Choroid plexus epithelial cell (primary cell): ENCODE measurements at places on chromosomes 7 and 10.

DNA sequence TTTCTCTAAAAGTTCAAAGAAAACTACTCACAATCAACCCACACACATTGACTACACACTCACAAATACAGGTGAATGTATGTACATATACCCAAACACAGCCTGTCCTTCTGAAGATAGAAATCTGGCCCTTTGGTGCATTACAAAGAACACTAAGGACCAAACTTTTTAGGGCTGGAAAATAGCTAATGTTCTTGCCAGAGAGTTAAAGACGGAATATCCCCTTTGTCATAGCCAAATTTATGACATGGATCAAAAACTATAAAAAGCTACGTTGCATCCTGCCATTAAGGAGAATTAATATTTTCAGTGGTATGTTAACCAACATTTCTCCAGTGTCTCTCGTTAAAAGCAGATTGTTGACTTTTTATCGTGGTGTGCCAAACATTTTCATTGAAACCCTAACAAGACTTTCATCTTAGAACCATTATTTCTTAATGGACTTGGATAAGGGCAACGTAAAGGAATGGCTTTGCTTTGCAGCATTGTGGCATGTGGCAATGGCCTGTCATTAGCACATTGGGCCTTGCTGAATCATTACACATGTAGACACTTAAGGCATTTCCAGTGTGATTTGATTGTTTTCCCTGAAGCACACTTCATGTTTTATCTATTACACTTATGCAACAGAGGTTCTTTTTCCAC lies 150.9 kb upstream of the MEOX2 start:
- DNase-seq: no peak

GRCh38 chr7:84091318-84091717 lies 103.3 kb downstream of the SEMA3A start:
- no peak for DNase-seq

GRCh38 chr7:2444476-2444875 lies 31.7 kb downstream of the GRIFIN start:
- peak; percentile 81 for DNase-seq

- DNase-seq: no peak
Observed at GRCh38 chr10:57222129-57222528, 861.1 kb upstream of the ZWINT start.

GRCh38 chr10:122172361-122173008 lies 98.6 kb upstream of the BTBD16 start:
- no peak for DNase-seq

- DNase-seq: no peak
Observed at GRCh38 chr10:70923696-70924095, 35.3 kb upstream of the PCBD1 start.

- peak; percentile 51 for DNase-seq
Observed at GRCh38 chr10:44465401-44466115, 80.7 kb upstream of the CXCL12 start.

DNA sequence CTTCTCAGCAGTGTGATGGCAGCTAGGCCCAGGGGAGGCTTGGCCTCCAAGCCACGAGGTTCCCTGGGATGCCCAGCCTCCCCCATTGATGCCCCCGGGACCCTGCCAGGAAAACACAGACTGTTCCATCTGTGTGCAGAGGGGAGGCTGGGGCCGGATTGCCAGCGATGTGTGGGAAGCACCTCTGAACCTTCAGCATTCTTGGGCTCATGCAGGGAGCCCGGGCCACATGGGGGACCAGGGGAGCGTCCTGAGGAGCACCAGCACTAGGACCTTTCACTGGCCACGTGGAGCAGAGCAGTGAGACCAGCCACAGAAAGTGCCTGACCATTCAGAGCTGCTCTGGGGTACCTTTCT lies 2.6 kb downstream of the IMPDH1 start:
- DNase-seq: peak; percentile 17

GRCh38 chr10:20596065-20596755 lies 300.9 kb downstream of the NEBL start:
- DNase-seq: peak; percentile 61

- DNase-seq: peak; percentile 81
Observed at GRCh38 chr10:128047991-128048818, 78.0 kb downstream of the MKI67 start.

DNA sequence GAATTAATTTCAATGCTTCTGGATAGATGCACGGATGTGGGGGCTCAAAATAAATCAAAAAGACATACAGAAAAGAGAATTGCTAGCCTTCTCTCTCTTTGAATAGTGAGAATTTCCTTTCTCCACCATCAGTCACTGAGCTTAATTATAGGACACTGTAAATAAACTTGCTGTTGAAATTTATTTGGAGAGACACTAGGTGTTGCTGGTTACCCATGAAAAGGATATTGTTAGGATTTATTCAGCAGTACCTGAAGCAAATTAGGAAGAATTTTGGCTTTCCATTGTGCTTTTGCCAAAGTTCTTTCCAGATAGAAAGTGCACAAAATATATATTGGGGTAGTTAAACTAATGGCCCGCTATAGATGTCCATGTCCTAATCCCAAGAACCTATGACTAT lies 27.6 kb downstream of the GCC1 start:
- peak; percentile 13 for DNase-seq

- DNase-seq: no peak
Observed at GRCh38 chr7:80932536-80932935, 13.7 kb upstream of the SEMA3C start.

DNA sequence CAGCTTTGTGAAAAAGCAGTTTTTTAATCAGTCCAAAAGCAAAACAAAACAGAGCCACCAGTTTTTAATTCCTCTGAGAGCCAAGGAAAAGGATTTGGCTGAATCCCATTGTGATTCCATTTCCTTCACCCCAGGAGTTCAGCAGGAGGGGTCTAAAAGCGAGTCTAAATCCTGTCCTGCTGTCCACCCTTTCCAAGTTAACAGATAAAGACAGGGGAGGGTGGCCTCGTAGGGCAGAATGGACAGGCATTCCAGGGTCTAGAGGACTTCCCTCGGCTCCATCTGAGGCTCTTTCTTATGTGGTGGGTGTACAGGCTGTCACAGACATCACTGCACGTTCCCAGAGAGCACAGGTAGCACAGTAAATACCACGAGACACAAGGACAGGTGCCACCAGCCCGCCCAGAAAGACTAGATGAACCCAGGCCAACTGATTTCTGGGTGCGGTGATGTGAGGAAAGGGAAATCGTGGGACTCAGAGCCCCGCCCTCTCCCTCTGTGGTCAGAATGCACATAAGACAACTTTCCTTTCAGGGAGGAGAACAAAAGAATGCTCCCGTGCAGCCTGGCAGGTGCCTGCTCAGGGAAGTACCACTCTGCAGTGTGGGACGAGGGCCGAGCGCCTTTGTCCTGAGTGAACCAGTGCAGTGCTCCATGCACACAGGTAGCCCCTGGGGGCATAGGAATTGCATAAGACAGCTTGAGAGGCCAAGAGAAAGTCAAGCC lies 119.7 kb downstream of the ABLIM1 start:
- no peak for DNase-seq

GRCh38 chr10:131706952-131707351 lies 193.9 kb upstream of the PPP2R2D start:
- DNase-seq: no peak

- DNase-seq: no peak
Observed at GRCh38 chr10:124864421-124865193, 63.0 kb downstream of the ABRAXAS2 start.

GRCh38 chr7:105118612-105119600 lies 104.9 kb downstream of the KMT2E start:
- no peak for DNase-seq

- no peak for DNase-seq
Observed at GRCh38 chr7:17598846-17599245, 300.4 kb downstream of the AHR start.

- no peak for DNase-seq
Observed at GRCh38 chr7:66247380-66248078, 42.4 kb downstream of the TPST1 start.

GRCh38 chr7:29955799-29956486 lies 33.7 kb downstream of the SCRN1 start:
- no peak for DNase-seq

- DNase-seq: no peak
Observed at GRCh38 chr10:132806561-132807003, 20.6 kb upstream of the NKX6-2 start.

DNA sequence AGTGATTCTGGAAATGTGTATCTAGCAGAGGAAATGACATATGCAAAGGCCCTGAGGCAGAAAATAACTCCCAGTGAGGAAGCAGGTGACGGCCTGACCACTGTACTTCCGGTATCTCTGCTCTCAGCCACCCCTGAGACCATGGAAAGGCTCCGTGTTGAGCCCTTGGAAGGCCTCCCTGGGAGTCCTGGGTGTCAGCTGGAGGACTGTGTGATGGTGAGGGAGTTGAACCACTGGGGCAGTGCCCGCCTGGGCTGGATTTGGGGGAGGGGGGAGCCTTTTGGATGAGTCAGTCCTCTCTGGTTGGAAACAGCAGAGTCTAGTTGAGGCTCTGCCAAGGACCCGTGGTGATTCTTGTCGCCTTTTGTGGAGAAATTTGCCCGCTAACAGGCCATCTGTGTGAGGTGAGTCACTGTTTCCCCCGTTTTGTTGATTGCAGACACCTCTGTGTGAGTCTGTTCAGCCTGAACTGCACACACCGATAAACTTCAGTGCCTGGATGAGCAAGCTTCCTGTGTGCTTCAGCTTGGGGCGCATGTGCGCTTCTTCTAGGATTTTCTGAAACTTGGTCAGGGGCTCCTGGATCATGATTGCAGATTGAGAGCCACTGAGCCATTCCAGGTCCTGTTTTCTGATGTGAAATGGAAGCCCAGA lies 98.6 kb downstream of the GRK5 start:
- DNase-seq: peak; percentile 95

- DNase-seq: no peak
Observed at GRCh38 chr10:49622426-49623425, 8.9 kb downstream of the CHAT start.

DNA sequence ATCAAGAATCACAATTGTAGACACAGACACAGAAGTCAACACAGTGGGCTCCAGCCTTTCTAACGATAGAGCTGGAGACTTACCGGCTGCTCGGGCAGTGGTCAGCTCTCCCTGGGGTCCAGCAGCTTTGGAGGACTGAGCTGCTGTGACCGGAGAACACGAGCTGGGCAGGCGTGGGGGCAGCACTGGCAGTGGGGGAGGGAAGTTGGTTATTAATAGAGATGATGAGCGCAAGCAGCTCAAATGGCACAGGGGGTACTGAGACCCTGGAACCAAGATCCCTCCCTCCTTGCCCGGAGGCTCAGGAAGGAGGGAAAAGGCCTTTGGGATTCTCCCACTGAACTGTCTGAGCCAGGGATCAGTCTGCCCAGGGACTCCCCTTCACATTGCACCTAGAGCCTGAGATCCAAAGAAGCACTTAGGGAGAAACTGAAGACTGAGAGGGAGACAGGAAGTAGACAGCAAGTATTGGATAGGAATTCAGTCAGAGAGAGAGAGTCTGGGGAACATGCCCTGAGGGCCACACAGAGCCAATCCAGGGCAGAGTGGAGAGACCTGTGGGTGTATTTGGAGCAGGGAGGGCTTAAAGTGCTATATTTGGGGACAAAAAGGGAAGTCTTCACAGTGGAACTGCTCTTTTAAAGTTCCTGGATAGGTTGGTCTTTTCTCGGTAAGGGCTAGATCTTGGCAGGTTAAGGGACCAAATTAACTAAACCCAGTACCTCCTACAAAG lies at the start of gene MYOZ1:
Gene MYOZ1, minus strand, starts transcription at position 147 of the 733 bp plus-strand sequence. CDS start 1,457 bp downstream, outside the sequence.
- peak; percentile 35 for DNase-seq

DNA sequence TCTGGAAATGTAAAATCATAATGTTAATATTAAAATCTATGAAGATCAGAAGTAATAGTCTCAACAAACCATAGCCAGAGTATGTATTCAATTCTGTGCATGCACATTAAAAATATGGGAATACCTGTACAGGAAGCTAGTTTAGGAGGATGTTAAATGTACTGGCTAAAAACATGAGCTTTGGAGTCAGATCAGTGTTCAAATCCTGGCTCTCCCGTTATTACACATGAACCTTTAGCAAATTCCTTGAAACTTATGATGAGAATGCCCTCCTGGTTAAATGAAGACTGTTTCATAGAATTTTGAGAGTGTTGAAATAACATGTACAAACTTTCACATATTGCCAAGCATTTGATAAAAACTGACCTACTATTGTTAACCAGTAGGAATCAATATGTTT lies 4.6 kb downstream of the ARL4A start:
- no peak for DNase-seq

- DNase-seq: peak; percentile 65
Observed at GRCh38 chr10:119290301-119291048, 83.1 kb downstream of the GRK5 start.

DNA sequence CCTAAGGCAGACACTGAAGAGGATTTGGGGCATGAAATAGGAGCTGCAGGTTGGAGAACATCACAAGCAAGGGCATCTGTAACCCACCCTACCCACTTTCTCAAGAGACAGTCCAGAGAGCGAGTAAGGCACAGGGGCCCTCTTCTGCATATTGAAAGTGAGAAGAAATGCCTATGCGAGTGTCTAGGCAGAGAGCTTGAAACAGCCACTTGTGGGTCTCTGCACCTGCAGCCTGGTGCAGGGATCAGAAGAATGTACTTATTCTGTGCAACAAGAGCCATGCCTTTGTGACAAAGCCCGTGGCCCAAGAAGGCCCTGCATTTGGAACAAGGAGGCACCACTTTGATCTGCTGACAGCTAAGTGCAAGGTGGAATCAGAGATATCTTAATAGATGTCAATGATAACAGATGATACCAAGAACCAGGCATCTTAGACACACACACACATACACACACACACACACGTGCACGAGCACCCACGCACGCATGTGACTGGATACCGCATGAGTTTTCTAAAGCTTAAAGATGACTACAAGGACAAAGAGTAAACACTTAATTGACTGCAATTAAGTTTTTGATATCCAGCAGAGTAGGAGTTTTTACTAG lies 89.3 kb downstream of the NPSR1 start:
- DNase-seq: no peak

- DNase-seq: no peak
Observed at GRCh38 chr10:77244286-77244685, 393.3 kb downstream of the KCNMA1 start.

- peak; percentile 69 for DNase-seq
Observed at GRCh38 chr10:60664859-60665258, 113.4 kb upstream of the CDK1 start.

DNA sequence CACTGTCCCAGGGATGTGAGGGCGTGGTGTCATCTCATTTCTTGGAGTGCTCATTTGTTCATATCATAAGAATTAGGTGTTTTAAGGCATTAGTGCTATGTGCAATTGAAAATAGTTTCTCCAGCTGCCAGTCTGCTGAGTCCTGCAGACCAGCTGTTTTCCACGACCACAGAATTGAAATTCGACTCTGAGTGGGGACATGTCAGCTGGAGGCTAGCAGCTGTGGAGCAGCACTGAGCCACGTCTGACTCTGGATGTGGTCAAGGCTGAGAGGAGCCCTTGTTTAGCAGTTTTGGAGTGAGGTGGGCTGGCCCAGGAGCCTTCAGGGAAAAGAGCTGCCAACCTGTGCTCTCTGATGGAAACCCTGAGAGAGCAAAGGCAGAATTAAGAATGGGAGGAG lies 156.3 kb upstream of the GRB10 start:
- DNase-seq: peak; percentile 48
